ENCODE measurements at places on chromosomes 6 and 20.

- DNase-seq, result no peak
Measured at GRCh38 chr6:124873066-124873410, 89.2 kb upstream of the RNF217 start.

DNA sequence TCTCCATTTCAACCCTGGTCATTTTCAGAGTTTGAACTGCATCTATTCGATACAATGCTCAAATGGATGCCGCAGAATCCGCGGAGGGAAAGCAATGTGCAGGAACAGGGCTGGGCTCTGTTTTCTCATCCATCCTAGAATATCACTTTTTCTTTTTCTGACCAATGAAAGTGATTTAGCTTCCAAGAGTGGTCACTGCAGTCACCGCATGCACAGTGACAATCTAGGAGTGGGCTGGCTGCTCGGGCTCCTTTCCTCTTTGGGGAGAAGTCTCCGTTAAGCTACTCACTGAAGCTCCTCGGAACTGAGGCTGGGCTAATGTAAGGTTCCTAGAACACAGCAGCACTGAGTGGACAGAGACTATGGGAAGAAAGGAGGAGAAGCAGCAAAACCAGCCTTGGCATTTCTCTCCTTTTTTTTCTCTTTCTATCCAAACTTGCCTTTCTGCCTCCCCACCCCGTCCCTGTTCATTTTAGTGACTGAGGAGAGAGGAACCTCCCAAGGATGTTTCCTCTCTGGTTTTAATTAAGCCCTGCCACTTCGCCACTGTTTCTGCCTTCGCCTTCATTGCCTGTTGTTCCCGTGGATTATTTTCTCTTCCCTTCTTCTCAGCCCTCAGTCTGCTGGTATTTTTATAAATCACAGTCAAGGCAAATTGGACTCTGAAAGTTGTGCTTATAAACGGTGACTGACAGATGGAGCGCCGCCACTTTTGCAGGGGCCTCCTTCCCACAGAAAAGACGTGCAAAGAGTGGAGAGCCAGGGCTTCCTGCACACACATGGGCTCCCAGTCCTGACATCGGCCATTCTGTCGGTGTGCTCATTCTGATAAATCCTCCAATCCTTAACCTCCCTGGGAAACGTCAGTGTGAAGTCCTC is 41.1 kb downstream of the RAMACL start:
- no peak for DNase-seq

DNA sequence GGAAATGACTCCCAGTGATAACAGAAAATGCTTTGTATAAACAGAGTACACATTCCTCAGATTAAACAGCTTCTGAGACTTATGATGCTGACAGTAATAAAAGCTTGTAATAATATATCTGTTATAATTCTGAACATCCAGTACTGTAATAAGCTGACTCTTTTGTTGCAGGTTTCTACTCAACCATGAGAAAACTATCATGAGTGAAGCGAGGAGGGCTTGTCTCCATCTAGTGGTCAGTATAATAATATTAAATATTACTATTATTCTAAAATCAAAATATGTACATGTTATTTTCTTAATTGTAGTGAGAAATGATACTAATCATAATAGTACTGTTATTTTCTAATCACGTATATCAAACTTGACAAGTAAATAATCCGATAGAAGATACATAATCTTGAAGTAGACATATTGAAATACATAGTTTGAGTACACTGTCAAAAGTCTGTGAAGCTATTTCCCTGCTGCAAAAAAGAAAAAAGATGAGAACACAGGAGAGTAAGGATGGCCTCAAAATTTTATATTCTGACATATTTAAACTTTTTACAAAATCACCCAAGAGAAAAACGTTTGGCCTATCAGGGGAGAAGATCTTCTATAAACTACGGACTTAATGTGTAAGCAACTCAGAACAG is 183.1 kb downstream of the MOXD1 start:
- DNase-seq, result peak; percentile 22

DNA sequence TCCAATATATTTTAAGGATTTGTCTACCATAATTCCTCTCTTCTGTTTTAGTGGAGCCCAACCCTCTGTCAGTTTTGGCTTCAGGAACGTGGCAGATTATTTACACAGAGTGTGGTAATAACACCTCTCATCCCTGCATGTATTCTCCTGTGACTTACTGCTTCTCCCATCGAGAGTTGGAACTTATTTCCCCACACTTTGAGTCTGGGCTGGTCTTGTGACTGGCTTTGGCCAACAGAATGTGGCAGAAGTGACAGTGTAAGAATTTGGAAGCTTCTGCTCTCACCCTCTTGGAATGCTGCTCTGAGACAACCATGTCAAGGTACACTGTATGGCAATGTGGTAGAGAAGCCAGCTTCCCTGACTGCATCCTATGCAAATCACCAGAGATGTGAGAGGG is 407.7 kb downstream of the EPM2A start:
- DNase-seq, result no peak

GRCh38 chr6:31556307-31556706 is 8.9 kb downstream of the NFKBIL1 start:
- DNase-seq, result no peak

- no peak for DNase-seq
Measured at GRCh38 chr6:29708432-29709179, 14.6 kb upstream of the HLA-F start.

DNA sequence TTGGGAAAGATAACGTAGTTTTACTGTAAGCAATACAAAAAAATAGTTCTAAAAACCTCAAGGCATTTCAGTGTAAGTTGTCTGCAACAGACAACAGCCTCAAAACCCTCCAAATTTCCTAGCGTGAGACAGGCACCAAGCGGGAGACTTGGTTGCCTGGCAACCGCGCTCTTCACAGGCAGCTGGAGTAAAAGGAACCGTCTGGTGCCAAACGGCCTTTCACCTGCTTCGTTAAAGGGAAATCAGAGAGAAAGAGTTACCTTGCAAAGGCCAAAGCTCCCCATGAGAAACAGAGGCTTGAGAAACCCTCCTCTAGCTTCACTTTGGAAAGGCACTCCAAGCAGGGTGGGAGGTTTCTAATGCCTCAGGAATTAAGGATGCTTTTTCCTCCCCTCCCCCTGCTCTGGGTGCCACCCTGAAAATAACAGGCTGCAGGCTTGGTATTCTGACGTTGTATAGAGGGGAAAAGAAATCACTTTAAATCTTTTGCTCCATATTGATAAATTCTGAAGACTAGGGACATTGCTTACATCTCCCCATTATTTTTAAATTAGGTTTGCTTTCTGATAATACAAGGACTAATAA is 129.7 kb upstream of the UFL1 start:
- DNase-seq, result no peak

DNA sequence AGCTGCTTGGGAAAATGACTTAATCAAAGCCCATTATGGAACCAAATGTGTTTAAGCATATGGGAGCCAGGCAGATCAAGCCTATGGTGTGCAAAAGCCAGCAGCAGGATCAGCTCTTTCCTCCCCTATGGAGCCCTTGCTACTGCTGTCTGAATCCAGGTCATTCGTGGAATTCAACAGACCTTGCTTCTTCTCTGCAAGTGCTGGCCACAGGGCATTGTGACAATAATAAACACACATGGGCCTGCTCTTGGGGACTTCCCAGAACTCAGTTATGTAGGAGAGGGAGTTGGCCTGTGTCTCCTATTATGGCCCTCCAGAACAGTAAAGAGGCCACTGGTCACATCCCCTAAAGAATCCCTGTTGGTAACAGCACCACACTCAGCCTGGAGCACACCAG is 18.6 kb downstream of the GFOD1 start:
- no peak for DNase-seq

DNA sequence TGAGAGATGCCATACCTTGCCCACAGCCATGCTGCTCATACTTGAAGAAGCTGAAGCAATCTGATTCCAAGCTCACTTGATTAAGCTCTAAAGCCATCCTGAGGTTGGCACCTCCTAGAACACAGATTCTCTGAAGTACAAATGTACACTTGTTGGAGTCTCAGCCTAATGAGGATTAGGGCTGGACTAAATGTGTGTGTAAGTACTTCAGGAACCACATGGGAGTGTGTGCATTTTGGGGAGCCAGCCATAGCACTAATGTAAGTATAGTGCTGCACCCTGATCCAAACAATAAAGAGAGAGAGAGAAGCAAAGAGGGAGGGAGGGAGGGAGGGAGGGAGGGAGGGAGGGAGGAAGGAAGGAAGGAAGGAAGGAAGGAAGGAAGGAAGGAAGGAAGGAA is 458.6 kb downstream of the MAFB start:
- DNase-seq, result no peak

GRCh38 chr20:33933469-33933909 is 60.2 kb upstream of the RALY start:
- peak; percentile 69 for DNase-seq

- no peak for DNase-seq
Measured at GRCh38 chr6:24796616-24797290, 2.0 kb downstream of the ARMH2 start.

- DNase-seq, result no peak
Measured at GRCh38 chr6:2857580-2858337, 16.1 kb upstream of the SERPINB1 start.

- DNase-seq, result no peak
Measured at GRCh38 chr6:107689190-107689589, 134.9 kb downstream of the SCML4 start.

DNA sequence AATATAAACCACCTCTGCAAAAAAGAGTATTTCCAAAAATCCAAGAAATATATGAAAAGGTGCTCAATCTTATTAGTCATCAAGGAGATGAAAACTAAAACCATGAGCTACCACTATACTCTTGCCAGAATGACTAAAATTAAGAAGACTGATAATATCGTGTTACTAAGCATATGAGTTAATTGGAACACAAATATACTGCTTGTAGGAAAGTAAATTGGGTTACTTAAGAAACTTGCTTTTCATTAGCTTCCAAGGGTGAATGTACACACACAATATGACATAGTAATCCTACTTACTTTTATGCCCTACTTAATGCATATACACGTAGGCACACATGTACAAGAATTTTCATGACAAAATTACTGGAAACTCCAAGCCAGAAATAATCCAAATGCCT is 3.4 kb downstream of the THEMIS start:
- no peak for DNase-seq

DNA sequence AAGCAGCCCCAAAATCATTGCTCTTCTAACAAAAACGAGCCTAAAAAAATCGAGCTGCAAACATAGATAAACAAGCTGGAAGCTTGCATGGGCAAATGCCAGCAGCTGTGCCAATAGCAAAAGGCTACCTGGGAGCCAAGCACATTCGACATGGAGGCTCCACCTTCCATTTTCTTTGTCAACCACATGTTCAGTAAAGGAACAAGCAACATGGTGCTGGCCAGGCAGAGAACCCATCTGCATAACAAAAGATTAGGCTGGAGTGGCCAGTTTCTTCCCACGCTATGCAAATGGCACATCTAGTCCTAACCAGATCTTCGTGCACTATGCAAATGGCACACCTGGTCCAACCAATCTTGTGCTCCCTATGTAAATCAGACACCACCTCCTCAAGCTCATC is 110.5 kb downstream of the KIF16B start:
- DNase-seq, result no peak

DNA sequence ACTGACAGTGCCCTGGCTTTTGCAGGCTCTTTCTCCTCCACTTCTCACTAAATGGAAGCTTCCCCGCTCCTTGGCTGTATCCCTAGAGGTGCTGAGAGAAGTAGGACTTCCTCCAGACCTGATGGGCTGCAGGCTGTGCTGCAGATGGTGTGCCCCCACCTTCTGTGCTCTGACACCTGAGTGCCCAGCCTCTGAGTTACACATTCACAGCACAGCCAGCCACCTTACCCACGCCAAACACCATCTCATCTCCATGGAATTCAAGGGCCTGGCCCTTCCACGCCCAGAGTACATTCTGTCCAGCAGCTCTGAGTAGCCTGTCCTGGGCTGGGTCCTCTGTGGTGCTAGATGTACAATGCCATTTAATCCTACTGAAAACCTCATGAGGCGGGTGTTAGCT is 5.3 kb downstream of the SFTA2 start:
- no peak for DNase-seq

GRCh38 chr6:143673669-143674068 is 4.1 kb upstream of the PHACTR2 start:
- peak; percentile 75 for DNase-seq

- no peak for DNase-seq
Measured at GRCh38 chr20:39623584-39624234, 661.6 kb downstream of the DHX35 start.

DNA sequence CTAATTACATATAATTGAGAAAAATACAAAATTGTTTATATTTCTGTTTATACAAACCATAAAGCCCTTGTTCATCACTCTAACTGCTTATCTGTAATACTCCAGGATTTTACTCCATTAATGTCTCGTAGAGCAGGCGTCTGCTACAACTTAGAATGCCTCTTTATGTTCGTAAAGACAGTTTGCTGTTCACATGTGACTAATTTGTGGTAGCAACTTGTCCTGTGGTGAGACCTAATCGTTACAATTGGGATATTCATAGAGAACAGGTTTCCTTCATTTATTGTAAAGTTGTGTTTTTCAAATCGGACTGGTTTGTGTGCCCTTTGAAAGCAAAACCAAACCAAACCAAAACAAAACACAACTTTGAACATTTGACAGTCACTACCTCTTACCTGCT is 149.7 kb downstream of the ASCC3 start:
- DNase-seq, result no peak

DNA sequence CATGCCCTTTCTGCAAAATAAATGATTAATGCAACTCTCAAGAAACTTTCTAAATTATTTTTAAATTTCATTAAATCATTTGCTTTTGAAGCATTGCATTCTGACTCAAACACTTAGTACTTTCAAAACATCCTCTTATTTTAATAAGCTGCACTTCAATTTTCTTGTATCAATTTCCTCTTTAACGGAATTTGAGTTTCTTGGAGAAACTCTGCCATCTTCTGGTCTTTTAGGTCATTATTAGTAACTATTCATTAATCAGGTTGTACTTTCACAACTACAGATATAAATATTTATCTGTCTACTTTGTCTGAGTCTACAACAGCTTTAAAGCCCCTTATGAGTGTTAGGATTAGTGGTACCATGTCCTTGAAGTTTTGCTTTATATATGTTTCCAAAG is 30.2 kb downstream of the TMX4 start:
- DNase-seq, result no peak

- DNase-seq, result peak; percentile 89
Measured at GRCh38 chr6:128655978-128656498, 135.6 kb upstream of the PTPRK start.

- no peak for DNase-seq
Measured at GRCh38 chr20:20561172-20561571, 151.3 kb downstream of the RALGAPA2 start.

DNA sequence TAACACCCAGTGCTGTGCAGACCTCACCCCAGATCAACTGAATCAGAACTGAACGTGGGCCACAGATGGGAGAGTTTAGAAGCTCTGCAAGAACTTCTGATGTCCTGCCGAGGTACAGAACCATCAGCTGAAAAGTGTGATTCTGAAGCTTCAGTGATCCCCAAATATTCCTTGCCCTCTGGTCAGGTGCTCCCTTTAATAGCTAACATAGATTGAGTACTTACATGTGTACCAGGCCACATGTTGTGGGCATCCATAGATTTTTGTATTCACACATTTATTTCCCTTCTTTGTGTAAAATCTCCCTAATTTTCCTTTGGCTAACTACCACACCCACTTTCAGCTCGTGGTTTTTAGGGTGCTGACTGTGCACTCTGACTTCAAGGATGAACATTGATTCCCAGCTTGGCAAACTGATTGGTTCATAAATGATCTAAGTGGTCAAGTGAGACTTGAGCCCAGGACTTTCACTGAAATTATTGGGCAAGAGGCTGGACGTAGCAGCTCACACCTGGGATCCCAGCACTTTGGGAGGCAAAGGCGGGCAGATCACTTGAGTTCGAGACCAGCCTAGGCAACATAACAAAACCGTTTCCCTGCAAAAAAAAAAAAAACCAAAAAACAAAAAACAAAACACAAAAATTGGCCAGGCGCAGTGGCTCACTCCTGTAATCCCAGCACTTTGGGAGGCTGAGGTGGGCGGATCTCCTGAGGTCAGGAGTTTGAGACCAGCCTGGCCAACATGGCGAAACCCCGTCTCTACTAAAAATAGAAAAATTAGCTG is 162.2 kb downstream of the BCAS1 start:
- DNase-seq, result no peak
